ENCODE measurements at places on chromosomes 16 and 17.
A peak's percentile ranks its signal among the peaks of the same experiment; 100 is the strongest.

DNA sequence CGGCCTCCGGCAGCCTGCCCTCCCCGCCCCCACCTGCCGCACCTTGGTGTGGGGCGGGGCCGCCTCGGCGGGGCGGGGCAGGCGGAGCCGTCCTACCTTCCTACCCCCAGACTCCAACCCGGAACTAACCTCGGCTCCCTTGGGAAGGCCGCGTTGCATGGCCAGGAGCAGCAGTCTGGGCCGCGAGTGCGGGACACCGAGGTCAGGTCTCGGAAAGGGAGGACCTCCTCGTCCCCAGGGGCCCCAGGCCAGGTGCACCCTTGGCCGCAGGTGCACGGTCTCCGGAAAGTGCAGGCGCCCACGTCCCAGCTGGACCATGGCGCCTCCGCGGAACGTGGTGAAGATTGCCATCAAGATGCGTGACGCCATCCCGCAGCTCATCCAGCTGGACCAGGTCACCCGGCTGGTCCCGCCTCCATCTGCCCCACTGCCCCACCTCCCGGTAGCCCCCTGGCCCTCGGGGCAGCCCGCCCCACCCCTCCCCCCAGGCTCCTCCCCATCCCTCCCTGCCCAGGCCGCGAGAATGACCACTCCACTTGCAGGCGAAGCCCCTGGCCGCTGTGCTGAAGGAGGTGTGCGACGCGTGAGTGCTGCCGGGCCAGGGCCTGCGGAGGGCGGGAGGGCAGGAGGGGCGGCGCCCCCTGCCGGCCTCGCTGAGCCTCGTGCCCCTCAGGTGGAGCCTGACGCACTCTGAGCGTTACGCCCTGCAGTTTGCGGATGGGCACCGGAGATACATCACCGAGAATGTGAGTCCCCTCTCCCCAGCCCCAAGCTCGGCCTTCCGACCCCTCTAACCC, at the start of gene ELMO3:
Gene ELMO3, plus strand, starts transcription at position 121 of the 797 bp plus-strand sequence. Its CDS starts 196 bp downstream, at position 317.
- no peak for DNase-seq

- DNase-seq: no peak
Observed at GRCh38 chr17:33261820-33262219, 31.3 kb downstream of the ASIC2 start.

DNA sequence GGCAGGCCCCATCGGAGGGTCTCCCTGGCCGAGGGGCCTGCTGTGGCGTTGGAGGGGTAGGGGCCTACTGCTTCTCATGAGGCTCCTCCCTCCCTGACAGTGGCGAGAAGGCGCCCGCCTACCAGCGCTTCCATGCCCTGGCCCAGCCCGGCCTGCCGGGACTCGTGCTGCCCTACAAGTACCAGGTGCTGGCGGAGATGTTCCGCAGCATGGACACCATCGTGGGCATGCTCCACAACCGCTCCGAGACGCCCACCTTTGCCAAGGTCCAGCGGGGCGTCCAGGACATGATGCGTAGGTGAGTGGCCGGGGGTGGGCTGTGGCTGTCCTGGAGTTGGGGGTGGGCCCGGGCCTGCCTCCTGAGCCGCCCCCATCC, 1.7 kb downstream of the CDT1 start:
- DNase-seq: no peak

GRCh38 chr16:70660672-70661350, 14.5 kb downstream of the IL34 start:
- no peak for DNase-seq

DNA sequence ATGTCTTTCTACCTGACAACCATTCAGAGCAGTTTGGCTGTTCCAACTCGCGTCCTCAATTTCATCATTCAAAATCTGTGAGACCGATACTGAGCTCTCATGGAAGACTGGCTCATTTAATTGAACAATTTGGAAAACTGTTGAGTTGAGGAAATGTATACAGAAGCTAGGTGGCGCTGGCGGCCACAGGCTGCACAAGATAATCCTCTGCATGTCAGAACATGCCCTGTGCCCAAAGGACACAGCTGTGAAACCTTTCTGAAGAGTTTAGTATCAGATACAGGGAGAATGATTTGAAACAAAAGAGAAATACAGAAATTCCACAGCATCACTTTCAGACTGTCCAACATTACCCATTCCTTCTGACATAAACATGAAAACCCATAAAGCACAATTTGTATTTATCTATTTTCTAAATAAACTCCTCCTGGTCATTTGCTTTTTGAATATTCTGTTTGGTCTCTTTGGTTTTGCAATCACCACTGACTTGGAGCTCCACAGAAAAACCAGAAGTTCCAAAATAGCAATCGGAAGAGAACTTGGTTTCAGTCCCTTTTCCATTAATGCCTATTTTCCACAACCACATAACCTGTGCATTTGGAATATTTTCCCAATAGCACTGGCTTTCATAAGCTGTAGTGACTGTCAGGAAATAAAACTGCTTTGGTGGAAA, 192.8 kb downstream of the MAP2K6 start:
- peak; percentile 90 for DNase-seq

- DNase-seq: no peak
Observed at GRCh38 chr17:37547986-37548385, 58.3 kb downstream of the DUSP14 start.

DNA sequence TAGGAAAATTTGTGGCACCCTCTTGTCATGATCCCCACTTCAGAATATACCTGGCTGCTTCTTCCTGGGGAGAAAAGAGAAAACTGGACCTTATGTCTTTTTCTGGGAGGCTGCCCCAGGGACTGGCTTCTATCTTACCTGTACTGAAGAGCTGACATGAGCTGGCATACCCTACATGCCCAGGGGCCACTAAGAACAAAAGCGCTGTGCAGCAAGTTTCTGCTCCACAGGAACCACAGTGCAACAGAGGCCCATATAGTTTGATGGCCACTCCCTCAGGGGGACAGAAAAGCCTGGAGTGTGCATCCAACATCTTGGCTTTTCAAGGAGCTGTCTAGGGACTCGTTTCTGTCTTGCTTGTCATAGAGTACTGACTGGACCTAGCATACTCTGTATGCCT, 96.8 kb upstream of the NACA2 start:
- no peak for DNase-seq

DNA sequence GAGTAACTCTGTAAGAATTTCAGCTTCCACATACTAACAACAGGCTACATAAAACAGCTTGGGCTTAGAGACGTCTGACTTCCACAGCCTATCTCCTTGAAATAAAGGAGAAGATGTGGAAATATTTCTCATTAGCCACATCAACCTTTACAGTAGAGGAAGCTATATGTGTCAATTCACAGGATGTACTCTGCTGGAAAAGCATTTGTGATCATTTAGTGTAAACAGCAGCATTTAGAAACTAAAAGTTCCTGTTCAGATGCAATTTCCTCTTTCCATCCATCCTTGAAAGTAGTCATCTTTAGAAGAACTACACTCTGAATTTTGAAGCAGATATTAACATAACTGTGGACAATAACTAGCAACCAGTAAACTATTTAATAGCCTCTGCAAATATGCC, 46.2 kb downstream of the XPO6 start:
- no peak for DNase-seq

- no peak for DNase-seq
Observed at GRCh38 chr17:65405563-65405962, 155.9 kb downstream of the AXIN2 start.

DNA sequence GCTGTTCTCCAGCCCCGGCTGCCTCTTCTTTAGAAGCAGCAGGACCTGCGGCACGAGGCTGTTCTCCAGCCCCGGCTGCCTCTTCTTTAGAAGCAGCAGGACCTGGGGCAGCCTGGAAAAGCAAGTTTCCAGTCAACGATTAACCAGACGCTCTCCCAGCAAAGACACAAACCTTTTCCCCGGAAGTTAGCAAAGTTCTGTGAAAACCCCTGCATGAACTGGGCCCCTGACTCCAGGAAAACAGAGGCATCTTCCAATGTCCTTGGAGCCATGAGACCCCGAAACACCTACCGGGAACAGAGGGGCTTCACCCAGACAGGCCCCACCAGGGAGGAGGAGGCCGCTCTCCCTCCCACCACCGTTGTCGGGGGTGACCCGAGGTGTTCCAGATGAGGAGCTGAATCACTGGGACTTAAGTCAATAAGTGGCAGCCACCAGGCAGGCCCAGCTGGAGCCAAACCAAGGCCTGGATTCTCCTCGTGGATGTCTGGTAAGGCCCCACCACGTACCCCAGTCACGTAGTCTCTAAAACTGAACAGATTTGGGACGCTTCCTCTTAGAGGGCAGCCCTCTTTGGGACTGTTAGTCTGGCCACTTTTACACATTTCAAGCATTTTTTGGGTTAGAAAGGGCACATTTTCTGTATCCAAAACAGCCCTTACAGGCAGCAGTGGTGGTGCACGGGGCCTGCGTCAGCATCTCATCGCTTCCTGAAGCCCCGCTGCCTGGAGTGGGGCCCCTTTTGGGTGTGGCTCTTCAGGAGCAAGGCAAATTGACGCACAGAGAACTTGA, at the start of gene RPH3AL:
Gene RPH3AL, minus strand, starts transcription at position 387 of the 792 bp plus-strand sequence. CDS start 25,264 bp downstream, outside the sequence.
- DNase-seq: no peak

DNA sequence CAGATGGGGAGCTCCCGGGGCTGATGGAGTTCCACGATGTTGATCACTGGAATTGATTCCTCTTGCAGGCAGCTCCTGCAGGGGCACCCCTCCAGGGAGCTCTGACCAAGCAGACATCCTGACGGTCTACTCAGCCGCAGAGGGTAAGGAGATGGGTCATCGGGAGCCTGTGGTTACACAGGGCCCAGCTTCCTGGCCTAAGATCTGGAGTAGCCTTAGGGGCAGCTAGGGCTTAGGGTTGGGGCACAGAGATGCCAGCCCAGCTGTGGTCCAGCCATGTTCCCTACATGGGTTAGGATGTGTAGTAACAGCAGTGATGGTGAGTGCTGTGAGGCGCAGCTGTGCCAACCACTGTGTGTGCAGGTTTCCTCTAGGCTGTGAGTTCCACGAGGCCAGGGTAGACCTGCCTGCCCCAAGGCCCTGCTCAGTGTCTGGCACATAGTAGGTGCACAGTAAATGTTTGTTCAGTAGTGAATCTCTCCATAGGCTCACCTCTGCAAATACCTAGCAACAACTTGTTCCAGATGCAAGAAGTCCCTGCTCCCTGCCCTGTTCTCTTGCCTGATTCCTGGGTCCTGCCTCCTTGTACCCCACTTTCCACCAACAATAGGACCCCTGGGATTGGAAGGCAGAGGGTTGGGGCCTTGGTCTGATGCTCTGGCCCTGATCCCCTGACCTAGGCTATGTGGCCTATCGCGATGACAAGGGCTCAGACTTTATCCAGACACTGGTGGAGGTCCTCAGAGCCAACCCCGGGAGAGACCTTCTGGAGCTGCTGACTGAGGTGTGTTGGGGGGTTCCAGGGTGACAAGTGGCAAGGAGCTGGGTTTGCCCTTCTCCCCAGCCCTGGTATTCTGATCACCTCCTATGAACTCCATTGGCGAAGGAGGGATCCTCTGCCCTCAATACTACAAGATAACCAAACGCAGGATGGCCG, 13.7 kb downstream of the ZNF213 start:
- no peak for DNase-seq

DNA sequence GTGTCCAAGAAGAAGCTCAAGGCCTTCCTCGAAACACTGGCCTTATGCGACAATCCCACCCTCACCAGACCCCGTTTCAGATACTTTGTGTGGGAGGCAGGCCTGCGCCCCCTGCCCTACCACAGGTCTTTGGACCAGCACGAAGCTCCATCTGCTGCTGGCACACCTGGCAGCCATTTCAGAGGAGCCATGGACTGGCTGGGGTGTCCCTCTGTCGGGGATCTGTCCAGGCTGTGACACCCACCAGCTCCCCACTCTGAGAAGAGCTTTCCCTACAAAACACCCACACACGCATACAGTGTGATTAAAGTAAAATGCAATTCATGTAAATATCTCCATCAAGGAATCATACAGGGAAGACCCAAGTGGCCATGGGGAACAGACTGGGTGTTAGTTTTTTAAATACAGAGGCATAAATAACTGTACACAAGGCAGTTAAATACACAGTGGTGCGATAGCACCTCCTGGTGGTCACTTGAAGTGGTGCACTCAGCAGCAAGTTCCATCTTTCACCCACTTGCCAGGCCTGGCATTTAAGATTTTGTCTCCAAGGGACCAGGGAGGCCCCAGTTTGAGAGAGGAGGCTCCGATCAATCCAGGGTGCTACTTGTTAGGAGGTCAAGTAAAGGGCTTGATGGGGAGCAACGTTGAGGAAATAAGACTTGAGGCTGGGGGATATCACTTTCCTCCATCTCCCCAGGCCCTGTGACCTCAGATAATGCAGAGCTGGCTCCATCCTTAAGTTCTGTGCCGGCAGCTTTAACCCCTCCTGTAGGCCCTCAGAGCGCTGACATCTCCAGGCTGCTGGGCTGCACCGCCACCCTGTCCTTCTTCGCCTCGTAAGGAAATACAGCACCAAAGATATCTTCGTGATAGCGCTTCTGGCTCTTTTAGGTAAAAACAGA, 43.6 kb downstream of the NOS2 start:
- peak; percentile 64 for DNase-seq

DNA sequence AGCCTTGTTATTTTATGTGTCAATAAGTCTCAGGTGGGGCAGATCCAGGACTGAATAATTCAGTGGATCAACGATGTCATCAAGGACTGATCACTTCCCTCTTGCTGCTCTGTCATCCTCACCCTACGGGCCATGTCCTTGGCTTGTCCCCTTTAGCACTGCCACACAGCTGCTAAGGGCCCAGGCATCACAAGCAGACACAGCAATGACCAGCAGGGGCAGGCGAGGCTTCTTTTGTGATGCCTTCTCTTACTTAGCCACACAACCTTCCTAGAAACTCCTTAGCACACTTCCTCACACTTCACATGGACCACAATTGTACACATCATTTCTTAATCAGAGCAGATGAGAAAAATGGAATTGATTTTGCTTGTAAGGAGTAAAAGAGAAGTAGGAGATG, 356.3 kb upstream of the SOX9 start:
- no peak for DNase-seq

- DNase-seq: peak; percentile 24
Observed at GRCh38 chr17:38663125-38663751, 11.5 kb downstream of the EPOP start.

- no peak for DNase-seq
Observed at GRCh38 chr16:73198481-73198880, 150.6 kb upstream of the ZFHX3 start.

DNA sequence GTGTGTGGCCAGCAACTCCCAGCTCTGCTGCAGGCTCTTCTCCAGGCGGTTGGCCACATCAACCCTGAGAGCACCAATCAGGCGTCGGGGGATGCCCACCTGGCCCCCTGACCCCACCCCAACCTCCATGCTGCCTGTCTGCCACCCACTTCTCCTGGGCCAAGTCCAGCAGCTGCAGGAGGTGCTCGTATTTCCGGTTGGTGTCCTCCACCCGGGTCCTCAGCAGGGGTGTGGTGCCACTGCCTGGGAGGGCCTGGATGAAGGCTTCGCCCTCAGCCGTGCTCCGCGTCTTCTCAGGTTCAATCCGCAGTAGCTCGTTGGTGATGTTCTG, 44.6 kb downstream of the UBN1 start:
- no peak for DNase-seq

DNA sequence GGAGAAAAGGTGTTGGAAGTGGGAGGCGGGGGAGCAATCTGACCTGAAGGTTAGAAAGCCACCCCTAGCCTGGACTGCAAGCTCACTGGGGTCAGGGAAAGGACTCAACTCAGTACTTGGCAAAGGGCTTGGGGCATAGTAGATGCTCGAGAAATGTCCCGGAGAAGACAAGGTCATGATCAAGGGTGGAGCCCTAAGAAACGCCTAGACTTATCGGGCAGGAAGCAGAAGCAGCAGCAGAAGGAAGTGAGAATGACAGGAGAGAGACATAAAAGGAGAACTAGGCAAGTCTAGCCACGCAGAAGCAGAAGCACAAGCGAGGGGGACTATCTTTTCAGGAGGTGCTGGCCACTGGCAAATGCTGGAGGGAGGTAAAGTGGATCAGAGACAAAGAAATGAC, 10.2 kb downstream of the COTL1 start:
- no peak for DNase-seq

All from fibroblast of the aortic adventitia (primary cell).